ENCODE measurements at places on chromosomes 5 and 9.

GRCh38 chr5:124237206-124237695 is 509.2 kb downstream of the ZNF608 start:
- DNase-seq = no peak

- DNase-seq = no peak
Measured at GRCh38 chr9:137130176-137130755, 8.7 kb upstream of the GRIN1 start.

- no peak for DNase-seq
Measured at GRCh38 chr5:114412510-114413171, 50.8 kb downstream of the KCNN2 start.

DNA sequence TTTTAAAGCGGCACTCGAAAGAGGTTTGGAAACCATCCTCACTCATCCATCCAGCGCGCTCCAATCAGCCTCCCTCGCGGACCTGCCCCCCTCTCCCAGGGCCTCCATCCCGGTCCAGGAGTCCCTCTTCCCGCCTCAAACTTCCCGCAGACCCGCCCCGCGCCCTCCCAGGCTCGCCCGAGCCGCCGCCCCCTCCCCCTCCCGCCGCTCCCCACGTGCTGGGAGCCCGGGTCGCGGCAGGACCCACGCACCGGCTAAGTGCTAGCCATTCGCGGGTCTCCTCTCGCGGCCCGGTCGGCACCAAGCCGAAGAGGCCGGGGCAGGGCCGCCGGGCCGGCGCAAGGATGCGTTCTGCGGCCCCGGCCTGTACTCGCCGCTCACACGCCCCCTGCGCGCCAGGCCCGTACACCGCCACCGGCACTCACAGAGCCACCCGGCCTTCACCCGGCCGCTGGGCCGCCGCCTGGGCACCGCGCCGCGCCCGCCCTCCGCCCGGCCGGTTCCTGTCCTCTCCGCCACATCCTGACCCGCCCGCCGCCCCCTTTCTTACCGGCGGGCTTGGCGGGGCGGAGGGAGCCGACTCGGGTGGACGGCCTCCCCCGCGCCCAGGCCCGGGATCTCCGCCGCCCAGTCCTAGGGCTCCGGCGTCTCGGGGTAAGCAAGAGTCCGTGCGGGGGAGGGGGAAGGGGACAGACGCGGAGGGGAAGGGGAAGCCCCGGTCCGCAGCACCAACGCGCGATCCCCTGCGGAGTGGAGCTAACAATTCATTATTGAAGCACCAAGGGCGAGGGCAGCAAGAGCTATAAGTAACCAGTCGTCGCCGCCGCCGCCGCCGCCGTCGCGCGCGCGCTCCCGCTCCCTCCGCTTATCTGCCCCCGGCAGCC is 576 bp downstream of the CHD1 start:
- peak; percentile 20 for DNase-seq

GRCh38 chr5:170542691-170543293 is 39.0 kb downstream of the KCNIP1 start:
- DNase-seq = no peak

DNA sequence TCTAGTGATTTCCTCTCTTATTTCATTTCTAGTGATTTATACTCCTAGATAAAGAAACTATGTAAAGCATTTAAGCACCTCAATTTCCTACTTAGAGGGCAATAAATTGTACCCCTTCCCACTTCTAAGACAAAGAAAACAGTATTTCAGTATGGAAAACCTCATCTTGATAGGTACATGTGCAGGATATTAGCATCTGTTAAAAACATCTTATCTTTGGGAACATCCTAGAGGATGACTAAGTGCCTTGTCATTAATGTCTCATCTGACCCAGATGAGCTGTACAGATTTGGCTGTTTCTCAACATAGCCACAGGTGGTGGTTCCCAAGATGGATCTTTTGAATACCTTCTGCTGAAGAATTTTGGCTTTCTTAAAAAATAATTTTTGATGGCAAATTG is 5.7 kb downstream of the MEGF10 start:
- no peak for DNase-seq

GRCh38 chr9:72728031-72728770 is 206.8 kb downstream of the TMC1 start:
- DNase-seq = no peak

GRCh38 chr5:27706832-27707231 is 668.4 kb upstream of the CDH9 start:
- DNase-seq = no peak

- no peak for DNase-seq
Measured at GRCh38 chr5:34475249-34475966, 180.7 kb upstream of the RAI14 start.

DNA sequence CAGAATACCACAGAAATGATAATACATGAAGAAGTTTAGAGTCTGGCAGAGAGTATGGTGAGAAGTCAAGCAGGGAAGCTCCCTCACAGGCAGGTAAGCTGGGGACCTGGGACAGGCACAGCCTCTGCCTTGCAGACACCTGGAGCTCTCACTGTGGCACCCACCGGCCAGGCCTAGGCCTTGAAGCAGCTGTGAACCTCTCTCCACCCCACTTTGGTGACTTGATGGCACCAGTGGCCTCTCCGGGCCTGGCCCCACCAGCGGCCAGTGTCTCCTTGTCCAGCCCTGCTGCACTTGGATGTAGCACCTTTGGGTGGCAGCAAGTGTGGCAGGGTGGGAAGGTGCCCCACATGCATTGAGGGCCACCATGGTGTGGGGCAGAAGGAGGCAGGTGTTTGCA is 330.5 kb downstream of the NPR3 start:
- no peak for DNase-seq

GRCh38 chr9:87346061-87346665 is 151.5 kb upstream of the DAPK1 start:
- DNase-seq = no peak

DNA sequence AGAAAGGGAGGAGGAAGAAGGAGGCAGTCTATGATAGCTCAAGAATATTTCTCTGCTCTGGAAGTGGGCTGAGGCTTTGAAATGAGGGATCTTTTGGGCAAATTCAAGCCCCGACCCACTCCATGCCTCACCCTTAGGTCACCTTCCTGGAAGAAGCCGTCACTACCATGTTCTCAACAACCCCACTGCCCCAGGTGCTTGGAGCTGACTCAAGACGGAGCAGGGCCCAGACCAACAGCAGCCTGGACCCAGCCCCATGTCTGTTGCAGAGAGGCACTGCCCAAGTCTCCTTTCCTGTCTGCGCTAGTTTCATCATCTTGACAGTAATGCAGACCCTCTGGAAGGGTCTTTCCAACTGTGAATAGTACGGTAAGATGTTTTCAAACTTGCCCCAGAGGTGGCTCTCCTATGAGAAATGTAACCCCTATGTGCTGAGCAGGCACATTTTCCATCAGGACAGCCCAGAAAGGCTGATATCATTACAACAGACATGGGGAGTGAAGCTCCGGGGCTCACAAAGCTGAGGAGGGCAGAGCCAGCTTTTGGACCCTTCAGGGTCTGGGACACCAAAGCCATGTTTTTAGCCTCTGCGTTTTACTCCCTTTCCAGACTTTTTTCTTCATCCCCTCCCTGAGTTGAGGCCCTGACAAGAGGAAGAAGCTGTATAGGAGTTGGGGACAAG is 128.2 kb upstream of the LARP1 start:
- no peak for DNase-seq

- no peak for DNase-seq
Measured at GRCh38 chr5:81907012-81907635, 64.7 kb upstream of the ATG10 start.

DNA sequence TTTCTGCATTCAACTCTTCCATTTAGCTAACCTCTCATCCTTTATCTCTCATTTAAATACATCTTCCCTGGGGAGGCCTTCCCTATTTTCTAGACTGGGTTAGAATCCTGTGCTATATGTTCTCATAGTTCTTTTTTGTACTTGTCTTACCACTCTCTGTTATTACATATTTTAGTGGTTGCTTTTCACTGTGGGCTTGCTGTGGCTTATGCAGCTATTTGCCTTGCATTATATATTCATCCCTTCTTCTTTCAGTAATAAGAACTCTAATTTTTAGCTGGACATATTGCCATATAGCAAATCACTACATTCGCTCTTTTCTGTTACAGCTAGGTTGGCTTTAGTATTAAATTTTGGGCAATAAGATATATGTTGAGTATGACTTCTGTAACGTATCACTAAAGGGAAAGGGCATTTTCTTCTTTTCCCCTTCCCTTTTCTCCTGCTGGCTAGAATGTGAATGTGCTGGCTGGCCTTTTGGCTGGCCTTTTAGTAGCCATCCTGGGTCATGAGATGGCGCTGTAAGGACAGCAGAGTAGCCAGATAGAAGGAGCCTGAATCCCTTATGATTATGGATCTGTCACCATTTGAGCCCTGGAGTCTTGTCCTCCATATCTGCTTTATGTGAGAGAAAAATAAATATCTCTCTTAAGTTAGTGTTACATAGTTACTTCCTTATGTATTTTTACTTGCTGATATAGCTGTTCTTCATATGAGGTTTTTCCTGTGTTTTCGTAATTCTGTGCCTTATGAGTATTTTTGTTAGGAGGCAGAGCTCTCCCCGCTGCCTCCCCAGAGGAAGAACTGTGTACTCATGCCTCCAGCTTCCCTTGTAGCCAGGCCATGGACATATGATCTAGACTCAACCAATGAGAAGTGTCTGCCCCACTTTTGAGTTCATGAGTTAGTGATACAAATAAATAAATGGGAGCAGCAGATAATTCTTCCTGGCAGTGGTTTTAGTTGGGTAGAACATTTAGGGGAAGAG is 65.8 kb downstream of the NDUFAF2 start:
- DNase-seq = no peak

DNA sequence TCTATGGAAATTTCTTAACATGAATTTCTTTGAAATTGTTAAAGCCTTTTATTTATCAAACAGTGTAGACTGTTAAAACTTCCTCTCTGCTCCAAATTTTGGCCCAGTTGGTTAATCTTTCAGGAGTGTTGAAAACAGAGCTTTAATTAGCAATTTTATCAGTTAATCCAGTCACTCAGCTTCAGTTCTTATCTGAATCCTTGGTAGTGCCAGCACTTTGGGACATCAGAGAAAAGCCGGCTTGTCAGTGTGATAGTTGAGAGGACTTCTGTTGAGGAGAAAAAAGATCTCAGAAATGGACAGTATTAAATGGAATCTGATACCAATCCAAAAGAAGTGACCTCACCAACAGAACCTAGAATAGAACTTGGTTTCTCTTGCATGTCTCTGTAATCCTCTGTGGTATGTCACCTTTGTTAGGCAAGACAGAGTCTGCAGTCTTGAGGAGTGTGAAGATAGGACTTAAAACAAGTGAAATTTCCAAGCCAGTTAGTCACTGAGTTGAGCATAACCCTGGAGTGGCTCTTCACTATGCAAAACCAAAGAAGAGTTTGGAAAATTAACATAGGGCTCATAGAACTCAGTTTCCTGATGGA is 251.8 kb downstream of the NNT start:
- no peak for DNase-seq

GRCh38 chr9:33030285-33030684 is 5.2 kb downstream of the DNAJA1 start:
- DNase-seq = no peak

DNA sequence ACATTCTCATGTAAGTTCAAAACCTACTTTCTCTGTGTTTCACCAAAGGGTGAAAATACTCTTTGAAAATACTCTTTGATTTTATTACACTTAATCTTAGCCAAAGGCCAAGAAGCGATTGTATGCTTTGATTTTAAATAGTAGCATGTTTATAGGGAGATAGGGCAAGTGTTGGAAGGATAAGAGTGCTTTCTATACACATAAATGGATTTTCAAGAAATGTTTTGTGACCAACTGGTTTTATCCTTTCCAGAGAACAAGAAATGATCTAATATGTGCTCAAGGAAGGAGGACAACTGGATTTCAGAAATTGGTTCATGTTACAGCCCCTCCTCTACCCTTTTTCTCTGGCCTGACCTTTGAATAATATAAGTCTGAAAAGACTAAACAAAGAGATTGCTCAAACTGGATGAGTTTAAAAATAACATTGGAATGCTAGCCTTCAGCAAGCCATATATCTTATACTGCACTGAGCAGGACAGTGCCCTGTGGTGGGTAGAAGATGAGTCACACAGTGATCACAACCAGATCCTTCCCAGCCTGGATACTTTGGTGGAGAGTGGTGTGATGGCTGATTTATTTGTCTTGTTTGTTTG is 13.1 kb downstream of the PALM2AKAP2 start:
- DNase-seq = no peak

DNA sequence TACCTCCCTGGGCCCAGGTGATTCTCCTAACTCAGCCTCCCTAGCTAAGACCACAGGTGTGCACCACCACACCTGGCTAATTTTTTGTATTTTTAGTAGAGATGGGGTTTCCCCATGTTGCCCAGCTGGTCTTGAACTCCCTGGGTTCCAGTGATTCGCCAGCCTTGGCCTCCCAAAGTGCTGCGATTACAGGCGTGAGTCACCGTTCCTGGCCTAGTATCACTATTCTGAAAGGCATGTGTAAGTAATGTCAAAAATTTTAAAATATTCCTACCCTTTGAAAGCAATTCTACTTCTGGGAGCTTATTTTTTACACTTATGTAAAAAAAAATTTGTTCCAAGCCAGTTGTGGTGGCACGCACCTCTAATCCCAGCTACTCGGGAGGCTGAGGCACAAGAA is 27.1 kb upstream of the TLE1 start:
- no peak for DNase-seq

DNA sequence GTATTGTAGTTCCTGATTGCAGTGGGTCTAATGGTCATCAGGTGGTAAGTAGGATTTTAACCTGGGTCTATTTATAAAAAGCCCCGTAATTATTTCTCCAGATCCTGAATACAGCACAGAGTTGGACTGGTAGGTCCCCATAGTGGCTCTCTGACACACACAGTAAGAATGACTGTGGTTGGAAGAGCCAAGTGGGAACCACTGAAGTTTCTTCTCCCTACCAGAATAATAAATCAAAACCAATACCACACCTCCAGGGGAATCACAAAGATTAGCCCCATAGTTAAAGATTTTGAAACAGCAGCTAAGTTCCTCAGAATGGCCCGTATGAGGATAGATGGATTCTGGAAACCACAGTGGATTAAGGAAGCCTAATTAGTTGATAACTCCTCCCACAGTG is 68.4 kb upstream of the ZFR start:
- DNase-seq = no peak

DNA sequence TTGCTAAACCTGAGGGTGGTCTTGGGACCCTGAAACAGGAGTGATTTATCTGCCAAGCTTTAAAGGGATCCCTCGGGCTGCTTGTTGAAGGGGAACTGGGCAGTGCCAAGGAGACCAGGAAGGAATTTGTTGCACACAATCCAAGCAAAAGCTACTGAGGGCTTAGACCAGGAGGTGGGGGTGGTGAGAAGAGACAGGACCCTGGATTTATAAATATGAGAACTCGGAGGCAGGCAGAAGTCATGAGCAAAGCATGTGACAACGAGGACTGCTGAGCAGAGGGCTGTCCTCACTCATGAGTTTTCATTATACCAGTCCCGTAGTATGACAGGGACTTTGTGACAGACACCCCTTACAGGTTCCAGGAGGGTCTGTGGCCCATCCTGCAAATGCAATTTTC is 237.3 kb downstream of the DRD1 start:
- DNase-seq = no peak

- DNase-seq = no peak
Measured at GRCh38 chr9:8751406-8751930, 951.9 kb upstream of the DMAC1 start.

- no peak for DNase-seq
Measured at GRCh38 chr5:56025151-56025885, 30.6 kb upstream of the IL6ST start.

GRCh38 chr5:100898504-100899346 is 4.4 kb downstream of the ST8SIA4 start:
- no peak for DNase-seq

GRCh38 chr9:124512806-124513204 is 5.6 kb upstream of the NR5A1 start:
- DNase-seq = no peak
